CD4-positive, alpha-beta T cell treated with Interleukin-6 at 100 ng/mL for 8 hours (primary cell): ENCODE measurements at places on chromosomes 16 and 17.

GRCh38 chr16:57533431-57534336, 2.7 kb downstream of the CCDC102A start:
- peak; percentile 42 for DNase-seq

DNA sequence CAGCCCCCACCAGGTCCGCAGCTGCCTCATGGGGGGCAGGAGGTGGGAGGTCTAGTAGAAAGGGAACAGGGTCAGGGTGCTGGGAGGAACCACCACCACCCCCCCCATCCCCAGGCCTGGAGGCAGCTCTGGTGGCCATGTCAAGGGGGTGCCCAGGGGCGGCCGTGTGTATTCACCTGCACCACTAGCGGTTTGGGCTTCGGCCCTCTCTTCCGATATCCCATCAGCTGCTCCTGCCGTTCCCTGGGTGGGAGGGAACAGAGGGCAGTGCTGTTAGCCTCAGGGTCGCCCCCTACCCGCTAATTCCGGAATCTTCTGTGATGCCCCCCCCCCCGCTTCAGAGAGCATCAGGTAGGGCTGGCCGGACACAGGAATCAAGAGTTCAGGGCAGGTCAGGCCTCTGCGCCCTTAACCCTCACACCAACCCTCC, 3.8 kb downstream of the CBX4 start:
- DNase-seq, result no peak

DNA sequence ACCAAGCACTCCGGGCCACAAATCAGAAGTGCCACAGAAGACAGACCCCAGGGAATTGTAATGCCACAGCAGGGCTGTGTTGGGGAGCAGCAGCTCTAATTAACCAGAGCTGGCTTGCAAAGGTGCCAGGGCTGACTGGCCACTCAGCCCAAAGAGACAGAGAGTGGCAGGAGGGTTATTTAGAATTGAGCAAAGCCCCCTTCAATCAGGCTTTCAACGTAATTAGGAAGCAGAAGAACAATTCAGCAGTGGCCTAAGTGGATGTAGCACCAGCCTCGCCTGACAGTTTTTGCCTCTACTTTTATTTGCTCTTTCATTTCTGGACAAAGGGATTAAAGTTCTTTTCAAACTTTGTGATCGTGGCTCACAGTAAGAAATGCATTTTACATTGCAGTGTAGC, 278.3 kb upstream of the IRX3 start:
- DNase-seq, result no peak

- no peak for DNase-seq
Measured at GRCh38 chr16:25311950-25312349, 54.3 kb upstream of the ZKSCAN2 start.

- no peak for DNase-seq
Measured at GRCh38 chr17:20094777-20095176, 85.6 kb downstream of the SPECC1 start.

DNA sequence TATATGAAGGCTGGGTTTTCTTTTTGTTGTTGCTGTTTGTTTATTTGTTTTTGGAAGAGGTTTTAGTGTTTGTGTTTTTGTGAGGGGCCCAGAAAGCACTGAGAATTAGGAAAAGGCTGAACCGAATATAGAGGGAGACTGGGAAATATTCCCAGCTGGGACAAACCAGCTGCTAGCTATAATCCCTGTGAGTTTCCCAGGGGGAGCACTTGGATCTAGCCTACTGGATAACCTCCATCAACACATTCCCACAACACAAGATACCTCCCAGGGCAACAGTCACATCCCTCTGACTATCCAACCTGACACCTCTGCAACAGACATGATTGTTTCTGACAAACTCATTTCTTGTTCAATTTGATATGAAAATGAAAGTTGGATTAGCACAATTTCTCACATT, 16.7 kb downstream of the CDH11 start:
- DNase-seq, result no peak

GRCh38 chr17:61233991-61234750, 165.5 kb upstream of the TBX2 start:
- no peak for DNase-seq
